ENCODE measurements at places on chromosomes 5 and 9.

- no peak for DNase-seq
Measured at GRCh38 chr5:36523450-36523849, 83.0 kb upstream of the SLC1A3 start.

DNA sequence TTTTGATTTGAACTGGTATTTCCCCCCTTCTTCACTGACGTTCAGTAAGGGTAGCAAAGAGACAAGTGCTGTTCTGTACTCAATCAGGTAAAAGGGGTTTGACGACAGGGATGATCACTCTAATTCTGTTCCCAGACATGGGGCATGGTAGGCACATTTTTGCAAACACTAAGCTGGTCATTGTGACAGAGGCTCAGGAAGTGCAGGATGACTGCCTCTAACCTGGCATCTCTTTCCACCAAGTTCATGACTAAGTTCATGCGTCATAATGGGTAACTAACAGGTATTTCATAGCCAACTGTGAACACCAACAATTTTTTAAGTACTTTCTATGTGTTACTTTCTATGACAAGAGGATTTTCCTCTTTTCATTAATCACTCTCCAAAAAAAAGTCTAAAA lies 166.5 kb downstream of the MAPKAP1 start:
- no peak for DNase-seq

- DNase-seq = no peak
Measured at GRCh38 chr9:107309271-107309670, 26.2 kb downstream of the RAD23B start.

DNA sequence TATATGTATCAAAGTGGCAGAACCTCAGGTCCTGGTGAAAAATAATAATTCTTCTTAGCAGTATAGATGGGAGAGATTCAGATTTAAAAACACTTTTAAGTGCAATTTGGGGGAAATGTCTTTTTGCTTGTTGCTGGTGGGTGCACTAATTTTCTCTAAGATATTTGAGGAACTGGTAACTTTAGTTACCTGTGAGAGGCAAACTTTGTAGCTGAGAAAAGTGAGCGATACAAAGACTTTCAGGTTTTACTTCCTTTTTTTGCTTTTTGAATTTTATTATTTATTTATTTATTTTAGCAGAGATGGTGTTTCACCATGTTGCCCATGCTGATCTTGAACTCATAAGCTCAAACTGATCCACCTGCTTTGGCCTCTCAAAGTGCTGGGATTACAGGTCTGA lies 303.1 kb upstream of the PTGER4 start:
- DNase-seq = no peak

DNA sequence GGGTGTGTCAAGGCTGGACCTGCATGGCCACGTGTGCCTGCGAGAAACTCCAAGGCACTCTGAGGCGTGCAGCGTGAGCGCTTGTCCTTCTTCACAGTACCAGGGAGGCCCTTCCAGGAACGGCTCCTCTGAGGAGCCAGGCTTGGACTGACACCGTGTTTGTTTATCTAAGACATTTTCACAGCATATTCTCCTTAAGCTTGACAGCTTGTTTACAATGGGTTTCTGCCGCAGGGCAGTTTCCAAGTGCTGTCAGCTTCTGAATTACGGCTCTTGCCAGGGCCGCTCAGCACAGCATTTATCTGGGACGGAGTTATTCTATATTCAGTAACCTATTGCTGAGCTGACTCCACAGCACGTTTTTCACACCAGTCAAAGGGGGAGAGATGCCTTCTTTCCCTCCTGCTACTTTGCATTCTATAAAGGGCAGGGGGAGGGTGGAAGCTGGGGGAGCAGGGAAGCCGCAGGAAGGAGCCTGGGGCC lies 98.4 kb downstream of the LMNB1 start:
- DNase-seq = no peak

DNA sequence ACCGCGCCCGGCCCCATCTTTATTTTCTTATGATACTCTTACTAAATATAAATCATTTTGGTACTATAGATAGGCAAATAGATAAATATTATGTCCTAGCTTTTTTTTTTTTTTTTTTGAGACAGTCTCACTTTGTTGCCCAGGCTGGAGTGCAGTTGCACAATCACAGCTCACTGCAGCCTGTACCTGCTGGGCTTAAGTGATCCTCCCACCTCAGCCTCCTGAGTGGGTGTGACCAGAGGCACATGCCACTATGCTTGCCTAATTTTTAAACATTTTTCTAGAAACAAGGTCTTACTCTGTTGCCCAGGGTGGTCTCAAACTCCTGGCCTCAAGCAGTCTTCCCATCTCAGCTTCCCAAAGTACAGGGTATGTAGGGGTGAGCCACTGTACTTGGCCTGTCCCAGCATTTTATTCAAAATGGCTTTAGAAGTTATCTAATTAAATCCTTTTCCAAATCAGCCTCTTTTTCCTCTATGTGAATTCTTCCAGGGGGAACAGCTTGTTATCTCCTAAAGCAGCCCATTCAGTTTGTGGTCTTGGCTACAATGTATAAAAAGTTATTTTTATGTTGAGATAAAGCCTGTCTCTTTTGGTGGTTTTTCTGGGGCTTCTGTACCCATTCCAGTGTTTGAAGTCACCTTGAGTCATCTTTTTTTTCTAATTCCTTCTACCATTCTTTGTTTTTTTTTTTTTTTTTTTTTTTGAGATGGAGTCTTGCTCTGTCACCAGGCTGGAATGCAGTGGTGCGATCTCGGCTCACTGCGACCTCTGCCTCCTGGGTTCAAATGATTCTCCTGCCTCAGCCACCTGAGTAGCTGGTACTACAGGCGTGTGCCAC lies 12.1 kb downstream of the MELK start:
- DNase-seq = no peak

DNA sequence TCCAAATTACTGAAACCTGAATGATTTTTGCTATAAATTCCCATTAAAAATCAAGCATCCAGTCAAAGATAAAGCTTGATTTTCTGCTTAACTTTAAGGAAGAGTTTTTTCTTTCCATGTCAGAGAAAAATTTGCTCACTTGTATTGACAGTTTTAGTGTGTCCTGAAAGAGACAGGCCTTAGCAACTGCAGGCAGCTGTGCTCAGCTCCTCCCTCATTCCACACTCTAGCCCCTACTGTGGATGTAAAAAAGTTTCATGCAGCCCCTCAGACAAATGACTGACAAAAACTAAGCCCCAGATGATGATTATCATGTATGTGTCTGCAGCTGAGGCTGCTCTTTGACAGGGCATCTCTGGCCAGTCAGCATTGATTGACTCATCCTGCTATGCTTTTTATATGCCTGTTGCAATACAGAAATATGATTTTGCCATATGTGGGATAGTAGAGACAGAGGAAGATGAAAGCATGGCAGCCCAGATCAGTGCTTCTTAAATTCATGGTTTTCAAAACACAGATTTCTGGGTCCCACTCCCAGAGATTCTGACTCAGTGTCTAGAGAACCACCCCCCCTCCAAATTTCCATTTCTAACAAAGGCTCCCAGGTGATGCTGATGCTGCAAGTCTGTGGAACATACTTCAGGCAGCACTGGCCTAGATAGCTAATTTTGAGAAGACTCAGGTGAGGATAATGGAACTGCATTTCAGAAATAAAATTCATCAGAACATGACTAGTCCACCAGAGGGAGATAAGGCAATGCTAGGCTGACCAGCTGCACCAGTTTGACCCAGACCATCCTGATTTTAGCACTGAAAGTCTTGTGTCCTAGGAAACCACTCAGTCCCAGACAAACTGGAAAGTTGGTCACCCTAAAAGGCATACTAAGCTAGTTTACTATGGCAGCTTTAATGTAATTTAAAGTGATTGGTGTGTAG lies 298.7 kb upstream of the KCNN2 start:
- no peak for DNase-seq

- DNase-seq = no peak
Measured at GRCh38 chr5:167555565-167556166, 735.8 kb upstream of the WWC1 start.

DNA sequence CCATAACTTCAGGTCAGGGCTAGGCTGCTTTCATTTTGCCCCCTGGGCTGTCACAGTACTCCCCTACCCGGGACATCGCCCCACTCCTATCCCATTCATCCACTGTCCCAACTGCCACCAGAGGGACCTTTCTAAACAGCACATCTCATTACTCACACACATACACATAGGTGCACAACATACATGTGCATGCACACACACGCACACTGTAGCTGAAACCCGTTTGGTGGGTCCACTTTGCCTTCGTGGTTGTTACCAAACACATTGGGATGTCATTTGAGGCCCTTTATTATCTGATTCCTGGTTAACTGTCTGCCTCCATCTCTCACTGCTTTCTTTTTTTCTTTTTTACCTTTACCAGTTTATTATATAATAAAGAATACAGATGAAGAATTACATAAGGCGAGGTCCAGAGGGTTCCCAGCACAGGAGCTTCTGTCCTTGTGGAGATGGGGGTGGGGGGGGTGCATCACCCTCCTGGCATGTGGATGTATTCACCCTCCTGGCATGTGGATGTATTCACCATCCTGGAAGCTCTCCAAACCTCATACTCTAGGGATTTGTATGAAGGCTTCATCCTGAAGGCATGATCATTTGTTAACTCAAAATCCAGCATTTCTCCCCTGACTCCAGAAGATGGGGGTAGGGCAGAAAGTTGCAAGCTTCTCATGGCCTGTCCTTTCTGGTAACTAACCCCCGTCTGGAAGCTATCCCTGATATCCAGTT lies 186.0 kb downstream of the GOLPH3 start:
- DNase-seq = no peak

DNA sequence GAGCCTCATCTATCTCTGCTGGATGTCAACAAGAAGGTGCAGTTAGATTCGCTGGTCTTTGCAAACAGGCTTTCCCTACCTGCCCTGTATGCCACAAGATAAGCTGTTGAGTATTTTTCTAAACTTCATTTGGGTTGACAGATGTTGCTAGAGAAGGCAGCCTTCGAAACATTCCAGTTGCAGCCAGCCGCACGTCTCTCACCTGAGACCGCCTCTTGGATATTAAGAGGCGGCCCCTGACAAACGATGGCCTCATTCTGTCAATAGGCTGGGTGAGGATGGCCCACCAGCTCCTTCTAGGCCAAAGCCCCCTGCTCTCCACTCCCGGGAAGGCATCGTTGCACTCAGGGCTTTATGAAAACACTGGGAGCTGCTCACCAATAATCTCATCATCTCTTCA lies 181.6 kb downstream of the DAB2IP start:
- DNase-seq = no peak

DNA sequence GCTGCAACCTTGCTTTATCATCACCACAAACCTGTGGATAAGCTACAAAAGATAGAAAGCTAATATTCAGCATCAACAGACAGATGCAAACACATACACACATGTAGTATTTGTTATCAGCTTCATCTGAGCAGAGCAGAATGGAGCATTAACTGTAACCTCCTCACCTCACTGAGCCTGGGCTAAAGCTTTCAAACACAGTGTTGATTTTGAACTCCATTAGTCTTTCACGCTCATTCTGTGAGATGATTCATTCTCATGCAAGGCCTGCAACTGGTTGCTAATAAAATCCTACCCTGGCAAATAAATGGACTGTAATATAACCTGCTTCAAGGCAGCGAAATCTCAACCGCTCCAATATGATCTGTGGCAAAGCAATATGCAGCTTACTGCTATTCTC lies 1360.6 kb upstream of the ACO1 start:
- no peak for DNase-seq

GRCh38 chr5:151150471-151151262 lies 6.9 kb downstream of the ANXA6 start:
- no peak for DNase-seq

GRCh38 chr5:126251024-126251423 lies 172.2 kb upstream of the GRAMD2B start:
- DNase-seq = no peak

DNA sequence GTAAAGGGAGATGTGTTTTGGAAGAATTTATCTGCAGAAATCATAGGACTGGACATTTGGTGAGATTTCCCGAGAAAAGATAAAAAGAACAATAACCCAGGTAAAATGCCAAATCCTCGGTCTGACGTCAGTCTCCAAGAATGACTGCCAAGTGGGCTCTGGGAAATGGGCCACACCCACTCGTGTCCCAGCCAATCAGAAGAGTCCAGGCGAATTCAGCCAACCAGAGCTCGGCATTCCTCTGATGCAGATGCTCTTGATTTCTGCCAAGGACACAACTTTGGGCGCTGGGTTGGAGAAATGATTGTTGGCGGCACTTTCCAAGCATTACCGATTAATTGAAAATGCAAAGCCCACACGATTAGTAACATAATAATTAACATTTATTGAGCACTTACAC lies 73.3 kb downstream of the FGF18 start:
- no peak for DNase-seq

GRCh38 chr5:143168171-143168741 lies 235.2 kb downstream of the NR3C1 start:
- DNase-seq = no peak

GRCh38 chr5:135538261-135538660 lies 2.5 kb upstream of the NEUROG1 start:
- DNase-seq = no peak

DNA sequence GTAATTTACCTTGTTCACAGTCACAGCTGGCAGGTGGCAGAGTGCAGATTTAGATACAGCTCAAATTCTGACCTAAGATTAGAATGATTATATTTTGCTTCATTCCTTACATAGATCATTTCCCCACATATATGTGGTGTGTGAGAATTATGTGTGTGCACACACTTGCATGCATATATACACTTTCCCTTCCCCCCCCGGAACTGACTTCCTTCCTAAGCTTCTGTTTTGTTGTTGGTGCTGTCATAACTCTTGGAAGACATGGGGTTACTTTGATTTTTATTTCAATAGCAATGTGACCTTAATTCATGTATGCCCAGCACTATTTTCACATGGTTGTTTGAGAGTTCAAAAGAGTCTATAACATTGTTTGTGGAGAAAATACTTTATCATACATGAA lies 112.8 kb downstream of the CMYA5 start:
- no peak for DNase-seq

- DNase-seq = no peak
Measured at GRCh38 chr5:95081500-95081960, 203.4 kb downstream of the MCTP1 start.

- no peak for DNase-seq
Measured at GRCh38 chr5:87074934-87075541, 192.6 kb upstream of the RASA1 start.

DNA sequence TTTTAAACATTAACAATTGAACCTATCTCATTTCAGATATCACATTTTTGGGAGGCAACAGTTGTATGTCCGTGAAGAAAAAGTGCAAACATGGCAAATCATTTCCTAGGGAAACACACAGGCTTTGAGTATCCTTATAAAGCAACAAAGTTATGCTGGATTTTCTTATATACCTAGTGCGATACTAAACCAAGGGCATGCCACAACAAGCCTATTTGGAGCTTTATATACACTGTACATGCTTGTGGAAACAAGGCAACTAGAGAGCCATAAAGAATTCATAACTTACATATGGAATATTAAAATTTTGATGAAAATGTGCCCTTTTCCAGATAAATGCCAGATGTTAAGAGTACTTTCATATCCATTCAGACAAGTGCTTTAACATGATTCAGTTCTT lies 191.4 kb downstream of the DCP2 start:
- DNase-seq = no peak

- DNase-seq = peak; percentile 50
Measured at GRCh38 chr9:89422151-89422975, 75.5 kb downstream of the SEMA4D start.
